ENCODE measurements at places on chromosomes 11 and 22. TPM values are rescaled to one million over a fixed set of nuclear protein-coding genes. Genes with fewer than 3 reads are reported as not detected.

Gene MRGPRE
- total RNA-seq, result not detected

Gene SLC29A2
- total RNA-seq, result 31.7 TPM

Gene C22orf42
- total RNA-seq, result 4.6 TPM

Gene USP2
- 7.4 TPM for total RNA-seq

Gene SNX32
- total RNA-seq, result 4.2 TPM

Gene BUD13
- total RNA-seq, result 23.8 TPM

Gene SPATA19
- not detected for total RNA-seq

Gene ROM1
- 1.4 TPM for total RNA-seq

Gene CD82
- total RNA-seq, result 82.1 TPM

Gene RAG2
- total RNA-seq, result not detected

Gene DDTL
- not detected for total RNA-seq

Gene RGL4
- not detected for total RNA-seq

Gene NAALADL1
- total RNA-seq, result 4.3 TPM

Gene TCIRG1
- total RNA-seq, result 37.0 TPM

Gene TLCD5
- 3.3 TPM for total RNA-seq

Gene GSTT2B
- total RNA-seq, result not detected

GRCh38 chr11:12324585-12324984, 52.8 kb upstream of the PARVA start:
- no peak for DNase-seq

GRCh38 chr11:88281317-88281712, 56.2 kb downstream of the CTSC start:
- DNase-seq, result no peak

DNA sequence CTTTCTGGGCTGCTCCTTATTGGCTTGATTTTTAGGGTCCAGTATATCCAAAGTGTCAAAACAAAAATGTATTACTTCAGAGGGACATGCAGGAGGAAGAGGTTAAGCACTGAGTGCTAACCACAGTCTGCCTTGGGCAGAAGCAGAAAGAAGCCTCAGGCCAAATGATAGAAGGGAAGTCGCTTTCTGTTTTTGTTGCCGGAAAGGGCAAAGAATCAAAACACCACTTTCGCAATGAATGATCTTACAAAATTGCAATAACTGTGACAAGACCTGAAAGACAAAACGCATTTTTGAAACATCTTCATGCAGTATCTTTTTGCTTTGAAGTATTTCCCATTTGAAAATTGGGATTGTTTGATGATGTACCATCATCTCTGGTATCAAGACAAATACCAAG, 70.1 kb upstream of the PICALM start:
- no peak for DNase-seq

DNA sequence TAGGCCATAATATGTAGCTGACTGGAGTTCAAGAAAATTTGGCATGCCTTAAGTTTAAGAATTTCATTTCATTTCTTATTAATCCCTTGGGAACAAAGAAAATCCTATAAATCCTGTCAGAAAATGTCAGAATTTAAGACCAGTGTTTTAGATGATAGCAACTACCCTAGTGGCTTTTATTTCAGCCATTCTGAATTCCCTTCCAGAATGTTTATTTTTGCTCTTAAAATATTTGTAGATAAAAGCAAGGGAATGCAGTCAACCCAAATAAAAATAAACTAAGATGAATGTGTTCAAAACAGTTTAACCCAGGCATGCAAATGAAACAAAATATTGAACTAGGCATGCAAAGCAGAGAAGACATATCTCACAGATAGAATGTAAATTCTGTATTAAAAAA, 356.9 kb upstream of the LRRC4C start:
- DNase-seq, result no peak

DNA sequence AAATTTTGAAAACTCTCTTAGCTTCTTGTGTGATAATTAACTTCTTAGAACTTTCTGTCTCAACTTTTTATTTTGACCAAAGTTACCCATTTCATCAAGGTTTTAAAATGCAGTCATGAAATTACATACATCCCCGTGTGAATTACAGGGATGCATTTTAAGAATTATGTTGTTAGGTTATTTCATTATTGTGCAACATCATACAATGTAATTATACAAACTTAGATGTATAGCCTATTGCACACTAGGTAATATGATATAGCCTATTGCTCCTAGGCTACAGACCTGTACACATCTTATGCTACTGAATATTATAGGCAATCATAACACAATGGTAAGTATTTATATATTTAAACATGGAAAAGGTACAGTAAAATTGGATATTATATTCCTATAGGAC, 228.1 kb upstream of the C11orf87 start:
- DNase-seq, result no peak

DNA sequence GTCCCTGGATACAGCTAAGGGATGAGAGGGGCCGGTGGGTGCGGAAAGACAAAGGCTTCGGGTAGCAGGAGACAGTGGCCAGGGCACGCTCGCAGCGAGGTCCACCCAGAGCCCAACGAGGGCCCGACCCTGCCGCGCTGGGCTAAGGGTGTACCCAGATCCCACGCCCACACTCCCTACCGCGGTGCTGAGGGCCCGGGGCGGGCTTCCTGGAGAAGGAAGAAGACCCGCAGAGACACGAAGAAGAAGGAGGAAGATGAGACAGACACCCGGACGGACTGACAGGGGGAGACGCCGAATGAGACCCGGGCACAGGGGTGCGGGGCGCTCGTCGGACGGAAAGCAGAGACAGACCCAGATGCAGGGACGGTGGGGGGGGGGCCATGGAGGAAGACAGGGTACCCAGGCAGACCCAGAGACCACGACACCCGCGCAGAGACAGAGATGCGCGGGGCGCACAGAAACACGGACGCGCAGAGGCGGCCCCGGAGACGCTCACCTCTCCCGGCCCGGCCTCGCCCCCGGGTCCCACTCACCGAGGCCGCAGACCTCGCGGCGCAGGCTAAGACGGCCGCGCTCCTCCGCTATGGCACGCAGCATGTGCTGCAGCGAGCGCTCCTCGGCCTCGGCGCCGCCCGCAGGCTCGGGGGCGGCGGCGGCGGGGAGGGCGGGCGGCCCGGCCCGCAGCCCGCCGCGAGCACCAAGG, 437 bp downstream of the KIAA0930 start:
- DNase-seq, result no peak

DNA sequence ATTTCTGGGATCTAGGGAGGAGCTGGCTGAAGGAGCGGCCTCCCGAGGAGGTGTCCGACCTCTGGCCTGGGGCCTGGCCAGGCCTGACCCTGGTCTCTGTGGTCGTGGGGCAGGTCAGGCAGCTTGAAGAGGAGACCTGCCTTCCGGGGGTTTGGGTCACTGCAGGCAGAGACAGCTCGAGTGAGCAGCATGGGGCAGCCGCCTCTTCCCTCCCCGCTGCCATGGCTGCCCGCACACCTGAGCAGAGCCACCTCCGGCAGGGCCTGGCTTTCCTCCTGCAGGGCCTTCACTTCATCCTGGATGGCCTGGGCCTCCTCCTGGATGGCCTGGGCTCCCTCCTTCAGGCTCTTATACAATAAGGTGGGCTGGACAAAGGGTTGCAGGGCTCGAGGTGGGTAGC, 8.0 kb upstream of the NAALADL1 start:
- no peak for DNase-seq

- no peak for DNase-seq
Observed at GRCh38 chr11:45930031-45930794, 7.8 kb downstream of the LARGE2 start.

DNA sequence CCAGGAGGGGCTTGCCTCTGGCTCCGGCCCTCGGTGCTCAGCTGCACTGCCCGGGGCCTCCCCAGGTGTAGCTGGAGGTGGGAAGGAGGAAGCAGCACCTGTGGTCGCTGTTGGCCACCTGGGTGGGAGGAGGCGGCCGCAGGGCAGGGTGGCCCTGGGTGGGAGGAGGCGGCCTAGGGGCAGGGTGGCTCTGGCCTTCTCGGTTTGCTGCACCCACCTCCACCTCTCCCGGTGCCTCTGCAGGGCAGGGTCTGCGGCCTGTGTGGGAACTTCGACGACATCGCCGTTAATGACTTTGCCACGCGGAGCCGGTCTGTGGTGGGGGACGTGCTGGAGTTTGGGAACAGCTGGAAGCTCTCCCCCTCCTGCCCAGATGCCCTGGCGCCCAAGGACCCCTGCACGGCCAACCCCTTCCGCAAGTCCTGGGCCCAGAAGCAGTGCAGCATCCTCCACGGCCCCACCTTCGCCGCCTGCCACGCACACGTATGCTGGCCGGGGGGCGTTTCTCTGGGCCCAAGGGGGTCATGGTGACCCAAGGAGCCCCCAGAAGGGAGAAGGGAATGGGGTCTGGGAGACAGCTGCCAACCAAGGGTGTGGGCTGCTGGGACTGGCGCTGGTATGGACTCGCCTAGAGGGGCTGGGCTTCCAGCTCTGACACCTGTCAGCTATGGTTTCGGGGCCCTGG, 20.6 kb downstream of the MUC5AC start:
- no peak for DNase-seq

GRCh38 chr11:110261195-110262071, 35.0 kb downstream of the RDX start:
- no peak for DNase-seq

GRCh38 chr22:21762712-21763581, 27.4 kb upstream of the YPEL1 start:
- no peak for DNase-seq

- no peak for DNase-seq
Observed at GRCh38 chr11:1177020-1177770, 19.4 kb downstream of the MUC5AC start.

DNA sequence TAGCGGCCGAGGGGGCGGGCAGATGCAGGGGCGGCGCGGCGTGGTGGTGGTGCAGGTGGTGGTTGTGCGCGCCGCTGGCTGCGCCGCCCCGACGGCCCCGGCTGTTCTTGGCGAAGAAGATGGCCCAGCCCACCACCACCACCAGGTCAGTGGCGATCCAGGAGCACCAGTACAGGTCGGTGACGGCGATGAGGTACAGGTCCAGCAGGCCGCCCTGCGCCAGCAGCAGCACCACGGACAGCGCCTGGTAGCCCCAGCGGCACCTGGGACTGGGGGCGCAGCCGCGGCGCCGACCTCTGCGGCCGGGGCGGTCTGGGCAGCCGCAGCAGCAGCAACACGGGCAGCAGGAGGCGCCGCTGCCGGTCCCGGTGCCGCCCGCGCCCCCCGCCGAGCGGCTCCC, 879 bp downstream of the TMEM121B start:
- DNase-seq, result peak; percentile 79

- DNase-seq, result no peak
Observed at GRCh38 chr11:96221244-96222070, 121.5 kb downstream of the MAML2 start.

GRCh38 chr11:80024119-80024518, 583.3 kb upstream of the TENM4 start:
- no peak for DNase-seq

- DNase-seq, result no peak
Observed at GRCh38 chr11:20754933-20755332, 85.5 kb downstream of the NELL1 start.

GRCh38 chr11:129292771-129293170, 82.9 kb upstream of the BARX2 start:
- DNase-seq, result no peak

GRCh38 chr22:44542561-44543222, 44.7 kb upstream of the RTL6 start:
- no peak for DNase-seq

- no peak for DNase-seq
Observed at GRCh38 chr11:35288309-35288708, 131.0 kb downstream of the SLC1A2 start.

- DNase-seq, result no peak
Observed at GRCh38 chr11:103091064-103091800, 728 bp downstream of the DCUN1D5 start.

- DNase-seq, result no peak
Observed at GRCh38 chr11:67248653-67249052, 17.6 kb upstream of the GRK2 start.

DNA sequence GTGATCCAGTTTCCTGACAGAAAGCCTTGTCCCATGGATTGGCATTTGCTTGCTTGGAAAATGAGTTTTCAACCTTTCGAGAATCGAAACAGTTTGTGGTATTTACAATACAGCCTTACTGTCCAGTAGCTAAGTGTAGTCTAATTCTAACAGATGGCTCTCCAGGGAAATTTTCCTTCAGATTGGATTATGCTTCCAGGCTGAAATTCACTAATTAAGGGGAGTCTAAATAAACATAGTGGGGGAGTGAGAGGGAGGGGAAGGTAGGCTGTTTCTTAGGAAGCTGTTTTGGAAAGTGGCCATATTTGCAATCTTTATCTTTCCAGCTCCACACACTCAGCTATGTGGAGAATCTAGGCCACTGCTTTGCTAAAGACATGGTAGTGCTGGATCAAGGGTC, 81.3 kb downstream of the SYT9 start:
- DNase-seq, result no peak

- DNase-seq, result no peak
Observed at GRCh38 chr22:38923463-38924346, 33.7 kb upstream of the APOBEC3A start.

GRCh38 chr11:34445956-34446355, 7.2 kb downstream of the CAT start:
- DNase-seq, result no peak

DNA sequence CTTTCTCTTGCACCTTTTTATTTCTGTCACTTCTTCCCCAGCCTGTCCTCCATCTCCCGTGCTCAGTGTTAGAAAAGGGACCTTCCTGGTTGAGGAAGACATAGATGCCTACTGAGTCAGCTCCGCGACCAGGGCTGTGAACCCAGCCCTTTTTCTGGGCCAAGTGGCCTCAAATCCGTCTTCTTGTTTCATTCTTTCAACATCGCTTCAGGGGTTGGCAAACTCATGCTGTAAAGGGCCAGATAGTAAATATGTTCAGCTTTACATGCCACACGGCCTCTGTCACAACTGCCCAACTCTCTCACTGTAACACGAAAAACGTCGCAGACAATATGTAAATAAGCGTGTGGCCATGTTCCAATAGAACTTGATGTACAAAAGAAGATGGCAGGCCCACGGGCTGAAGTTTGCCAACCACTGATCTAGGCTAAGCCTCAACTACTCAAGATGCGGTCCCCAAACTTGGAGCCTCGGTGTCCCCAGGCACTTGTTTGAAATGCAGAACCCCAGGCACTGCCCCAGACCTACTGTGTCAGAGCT, 338.4 kb downstream of the MN1 start:
- DNase-seq, result no peak

DNA sequence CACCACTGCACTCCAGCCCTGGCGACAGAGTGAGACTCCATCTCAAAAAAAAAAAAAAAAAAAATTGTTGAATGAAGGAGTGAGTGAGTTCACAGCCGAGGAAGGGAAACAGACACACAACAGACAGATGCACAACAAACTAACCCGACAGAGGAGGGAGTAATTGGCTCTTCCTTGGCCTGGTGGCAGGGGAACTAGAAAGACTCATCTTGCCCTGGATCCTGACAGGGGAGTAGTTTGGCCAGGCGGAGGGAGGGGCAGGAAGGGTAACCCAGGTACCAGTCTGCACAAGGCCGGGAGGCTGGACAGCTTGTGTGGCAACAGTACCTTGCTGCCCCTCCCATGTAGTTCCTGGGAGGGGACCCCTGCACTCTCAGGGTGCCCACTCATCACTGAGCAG, 106.9 kb downstream of the KIAA1671 start:
- DNase-seq, result no peak
